Dermis microvascular lymphatic vessel endothelial cell (primary cell): ENCODE measurements at places on chromosomes 4 and X.

DNA sequence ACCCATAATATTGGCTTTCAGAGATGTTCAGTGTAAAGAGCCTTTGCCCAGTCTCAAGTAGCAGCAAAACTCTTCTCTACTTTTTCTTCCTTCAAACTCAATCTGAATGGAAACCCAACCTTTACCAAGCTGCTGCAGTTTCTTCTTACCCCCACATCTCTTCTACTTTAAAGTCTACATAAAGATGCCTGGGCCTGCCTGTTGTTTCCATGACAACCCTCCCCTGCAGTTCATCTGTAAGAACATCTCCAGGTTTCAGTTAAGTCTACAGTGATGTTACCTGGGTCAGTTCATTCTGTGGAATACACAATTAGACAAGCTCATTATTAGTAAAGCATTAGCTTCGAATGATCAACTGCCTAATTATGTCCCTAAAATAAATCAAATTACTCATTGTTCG is 81.4 kb downstream of the SPANXN3 start:
- no peak for DNase-seq

GRCh38 chrX:150185766-150186165 is 177.4 kb upstream of the MAMLD1 start:
- no peak for DNase-seq

DNA sequence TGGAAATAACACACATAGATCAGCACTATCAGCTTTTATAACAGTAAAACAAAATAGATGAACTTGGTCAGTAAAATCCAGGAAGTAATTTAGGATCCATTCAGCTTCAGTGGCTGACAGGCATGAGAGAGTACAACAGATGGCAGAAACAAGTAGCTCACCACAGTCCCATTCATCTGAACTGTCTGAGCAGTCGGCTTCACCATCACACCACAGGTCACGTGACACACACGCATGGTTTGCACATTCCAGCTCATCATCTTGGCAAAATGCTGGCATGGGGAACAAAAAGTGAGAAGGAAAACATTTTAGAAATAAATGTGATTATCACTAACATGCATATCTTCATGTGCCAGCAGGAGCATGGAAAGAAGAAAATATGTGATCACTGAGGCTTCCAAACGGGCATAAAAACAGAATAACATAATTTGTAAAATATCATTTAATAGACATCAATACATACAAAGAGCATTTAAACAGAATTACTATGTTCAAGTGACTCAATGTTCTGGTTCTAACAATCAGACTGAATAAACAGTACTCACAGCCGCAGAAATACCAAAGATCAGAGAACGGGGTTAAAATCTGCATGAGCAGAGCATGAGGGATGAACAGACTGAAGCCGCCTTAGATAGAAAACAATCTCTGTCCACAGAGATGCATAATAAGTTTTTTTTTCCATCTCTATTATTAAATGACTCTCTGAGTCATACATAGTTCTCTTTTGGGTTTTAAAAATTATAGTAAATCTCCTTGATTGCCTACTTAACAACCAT is 158.1 kb downstream of the ATP10D start:
- no peak for DNase-seq

DNA sequence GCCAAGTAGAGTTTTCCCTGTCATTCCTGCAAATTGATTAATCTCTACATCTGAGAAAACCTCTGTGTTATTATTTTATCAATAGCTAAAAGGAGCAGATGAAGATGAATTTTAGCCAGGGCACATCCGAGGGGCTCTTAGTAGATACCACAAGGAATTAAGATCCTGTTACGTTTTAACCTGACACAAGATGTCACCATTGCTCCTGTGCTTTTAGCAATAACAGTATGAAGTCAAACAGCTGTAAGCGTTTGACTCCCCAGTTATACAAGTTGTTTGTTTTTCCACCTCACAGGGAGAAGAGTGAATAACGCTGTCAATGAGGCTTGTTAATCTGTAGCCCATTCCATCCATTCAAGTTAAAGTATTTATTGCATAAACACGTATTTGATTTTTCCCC is 76.0 kb upstream of the AP1S2 start:
- DNase-seq: no peak

DNA sequence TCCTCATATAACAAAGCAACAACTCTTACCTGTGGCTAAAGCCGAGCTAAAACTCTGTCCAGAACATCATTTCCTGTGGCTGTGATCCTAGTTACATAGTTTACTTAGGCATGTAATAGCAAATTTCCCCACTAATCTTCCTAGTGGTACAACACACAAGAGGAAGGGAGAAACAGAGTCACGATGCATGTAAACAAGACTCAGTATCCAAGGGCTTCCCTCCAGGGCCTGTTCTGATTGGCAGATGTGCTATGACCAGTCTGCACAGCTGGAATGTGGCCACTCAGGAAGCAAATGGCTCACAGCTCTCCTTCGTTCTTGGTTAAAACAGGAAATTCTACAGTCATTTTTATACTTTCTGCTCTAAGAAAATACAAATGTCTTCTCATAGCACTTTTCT is 49.2 kb upstream of the PRSS48 start:
- peak; percentile 100 for DNase-seq

GRCh38 chrX:78104447-78105176 is 564 bp downstream of the PGK1 start:
- DNase-seq: peak; percentile 44

DNA sequence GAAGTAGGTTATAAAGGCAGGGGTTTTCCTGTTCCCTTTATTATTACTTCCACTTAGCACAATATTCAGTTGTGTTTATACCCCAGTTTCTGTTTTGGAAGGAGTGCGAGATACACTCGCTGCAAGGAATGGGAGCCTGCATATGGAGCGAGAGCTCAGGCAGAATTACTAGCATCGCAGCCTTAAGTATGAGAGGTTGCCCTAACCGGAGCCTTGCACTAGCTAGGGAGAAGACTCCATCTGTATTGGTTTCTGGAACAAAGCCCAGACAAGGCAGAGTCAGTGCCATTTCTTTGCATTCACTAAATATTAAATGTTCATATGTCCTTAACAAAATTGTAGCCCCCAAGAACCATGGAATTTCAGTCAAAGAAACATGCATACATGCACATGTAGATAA is 6.2 kb upstream of the DCTD start:
- no peak for DNase-seq

- DNase-seq: no peak
Measured at GRCh38 chrX:151815398-151815797, 80.9 kb downstream of the CNGA2 start.

DNA sequence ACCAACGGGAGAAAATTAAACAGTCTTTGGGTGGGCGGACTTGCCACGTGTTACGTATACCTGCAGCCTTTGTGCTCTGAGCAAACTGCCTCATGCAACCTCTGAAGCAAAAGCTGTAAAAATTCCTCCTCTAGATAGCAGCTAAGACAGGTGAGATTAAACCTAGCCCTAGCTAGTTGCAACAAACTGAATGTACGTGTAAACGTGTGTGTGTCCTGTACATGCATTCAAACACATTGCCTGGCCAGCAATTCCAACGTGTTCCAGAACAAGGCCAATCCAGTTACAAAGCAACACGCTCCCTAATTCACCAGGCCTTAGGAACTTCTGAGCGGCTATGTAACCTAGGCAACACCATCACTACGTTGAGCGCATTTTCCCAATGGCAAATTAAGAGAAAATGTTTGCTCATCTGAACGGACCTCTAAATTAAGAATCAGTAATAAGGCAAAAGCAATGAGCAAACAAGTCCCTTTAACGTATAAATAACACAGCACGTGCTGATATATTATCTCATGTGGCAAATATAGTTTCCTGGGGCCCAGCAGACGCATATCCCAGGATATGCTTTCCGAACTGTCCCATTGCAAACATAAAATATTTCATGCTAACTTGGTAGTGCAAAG is 792 bp downstream of the PPID start:
- DNase-seq: peak; percentile 20

DNA sequence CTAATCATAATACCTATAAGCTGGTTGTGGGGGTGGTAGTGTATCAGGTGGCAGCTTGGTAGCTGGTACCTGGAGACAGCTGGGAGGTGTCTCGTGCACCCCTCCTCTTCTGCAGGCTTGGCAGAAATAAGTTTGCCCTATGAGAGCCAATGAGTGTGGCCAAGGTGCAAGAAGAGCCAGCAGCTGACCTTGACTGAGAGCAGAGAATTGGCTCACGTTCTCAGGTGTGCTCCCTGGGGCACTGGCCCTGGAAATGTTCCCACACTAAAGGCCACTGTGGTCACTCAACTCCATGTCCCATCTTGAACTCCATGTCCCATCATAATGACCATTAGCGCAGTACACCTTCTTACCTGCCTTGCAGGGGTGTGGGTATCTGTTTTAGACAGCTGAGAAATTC is 13.4 kb downstream of the TRMT44 start:
- DNase-seq: no peak

GRCh38 chrX:121782976-121783375 is 735.6 kb downstream of the GLUD2 start:
- no peak for DNase-seq

DNA sequence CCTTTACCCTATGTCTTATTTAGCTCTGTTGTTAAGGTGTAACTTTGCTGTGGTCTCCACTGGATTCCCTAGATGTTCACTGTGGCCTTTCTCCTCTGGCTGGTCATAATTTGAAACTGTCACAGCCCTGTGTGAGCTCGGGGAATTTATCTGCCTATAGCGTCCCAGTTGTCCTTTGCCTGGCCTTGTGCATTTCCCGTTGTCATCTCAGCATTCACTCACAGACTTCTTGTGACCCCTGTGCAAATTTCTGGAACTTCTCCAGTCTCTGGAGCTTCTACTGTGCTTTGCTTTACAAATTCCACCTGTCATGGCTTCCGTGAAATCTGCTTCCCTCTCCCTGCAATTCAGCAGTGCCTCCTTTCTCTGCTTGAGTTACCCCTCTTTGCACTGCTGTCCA is 106.7 kb downstream of the WWC2 start:
- no peak for DNase-seq

DNA sequence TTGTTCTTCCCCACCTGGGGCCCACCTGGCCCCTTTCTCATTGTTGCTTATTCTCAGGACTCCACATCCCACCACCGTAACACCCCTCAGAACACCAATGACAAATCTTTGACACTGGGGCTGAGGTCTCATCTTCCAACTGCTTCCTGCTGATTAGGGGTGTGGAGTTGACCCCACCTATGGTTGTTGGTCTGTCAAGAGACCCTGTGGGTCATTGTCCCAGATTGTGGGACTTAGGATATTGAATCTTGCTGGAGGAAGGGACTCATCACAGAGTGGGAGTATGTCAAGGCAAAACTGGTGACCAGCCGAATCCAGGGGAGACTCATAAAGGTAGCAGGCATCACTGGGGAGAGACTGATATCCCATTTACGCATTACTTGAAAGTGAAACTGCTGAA is 140.2 kb upstream of the PLAC1 start:
- no peak for DNase-seq

DNA sequence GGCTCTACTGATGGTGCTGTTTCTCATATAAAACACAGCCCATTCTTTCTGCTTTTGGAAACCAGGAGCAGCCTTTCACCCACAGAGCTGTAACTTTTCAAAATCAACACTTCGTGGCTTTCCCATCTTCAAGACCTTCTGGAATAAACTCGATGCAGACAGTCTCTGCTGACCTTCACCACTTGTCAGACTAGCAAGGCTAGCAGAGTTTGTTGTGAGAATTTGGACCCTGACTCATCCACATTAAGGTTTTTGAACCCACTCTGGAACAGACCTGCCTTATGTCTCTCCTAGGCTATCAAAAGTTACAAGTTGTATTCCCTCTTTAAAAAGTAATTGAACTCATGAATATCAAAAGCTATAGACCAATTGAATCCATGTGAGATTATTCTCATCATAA is 88.6 kb downstream of the MAML3 start:
- DNase-seq: no peak

GRCh38 chr4:120481756-120482155 is 415.1 kb upstream of the MAD2L1 start:
- no peak for DNase-seq

- DNase-seq: no peak
Measured at GRCh38 chr4:126354784-126355183, 1040.0 kb downstream of the FAT4 start.

GRCh38 chrX:57282568-57282967 is 3.9 kb upstream of the FAAH2 start:
- DNase-seq: no peak

DNA sequence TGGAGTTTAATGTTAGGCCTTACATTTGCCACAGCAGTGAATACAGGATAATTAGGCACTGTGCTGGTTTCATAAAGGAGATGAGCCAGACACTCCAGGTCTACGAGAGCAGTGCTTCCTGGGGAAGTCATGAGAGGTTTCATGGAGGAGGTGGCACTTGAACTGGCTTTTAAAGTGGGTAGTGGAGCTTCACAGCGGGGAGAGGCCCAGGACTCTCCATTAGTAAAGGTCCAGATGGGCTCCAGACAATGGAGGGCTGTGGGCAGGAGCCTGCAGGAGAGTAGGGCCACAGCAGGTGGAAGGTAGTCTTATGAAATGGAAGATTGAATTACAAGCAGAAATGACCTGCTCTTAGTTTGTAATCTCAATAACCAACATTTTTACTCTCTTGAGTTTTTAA is 29.0 kb downstream of the CLDN22 start:
- DNase-seq: no peak

DNA sequence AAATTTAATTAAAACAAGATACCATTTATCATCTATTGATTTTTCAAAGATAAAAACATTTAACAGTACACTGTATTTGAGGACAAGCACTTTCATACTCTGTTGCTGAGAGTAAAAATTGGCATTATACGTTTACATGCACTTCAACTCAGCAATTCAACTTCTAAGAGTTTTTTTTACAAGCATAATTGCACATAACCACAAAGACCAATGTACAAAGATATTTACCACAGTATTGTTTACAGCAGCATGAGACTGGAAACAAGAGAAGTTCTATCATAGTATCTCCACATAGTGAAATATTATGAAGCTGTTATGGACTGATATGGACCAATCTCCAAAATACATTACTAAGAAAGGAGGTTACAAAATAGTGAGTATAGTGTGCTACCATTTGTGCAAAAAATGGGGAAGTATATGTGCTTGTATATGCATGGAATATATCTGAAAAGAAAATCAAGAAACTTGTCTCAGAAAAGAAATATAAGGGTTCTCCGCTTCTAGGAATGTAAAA is 10.9 kb downstream of the GAB3 start:
- no peak for DNase-seq

DNA sequence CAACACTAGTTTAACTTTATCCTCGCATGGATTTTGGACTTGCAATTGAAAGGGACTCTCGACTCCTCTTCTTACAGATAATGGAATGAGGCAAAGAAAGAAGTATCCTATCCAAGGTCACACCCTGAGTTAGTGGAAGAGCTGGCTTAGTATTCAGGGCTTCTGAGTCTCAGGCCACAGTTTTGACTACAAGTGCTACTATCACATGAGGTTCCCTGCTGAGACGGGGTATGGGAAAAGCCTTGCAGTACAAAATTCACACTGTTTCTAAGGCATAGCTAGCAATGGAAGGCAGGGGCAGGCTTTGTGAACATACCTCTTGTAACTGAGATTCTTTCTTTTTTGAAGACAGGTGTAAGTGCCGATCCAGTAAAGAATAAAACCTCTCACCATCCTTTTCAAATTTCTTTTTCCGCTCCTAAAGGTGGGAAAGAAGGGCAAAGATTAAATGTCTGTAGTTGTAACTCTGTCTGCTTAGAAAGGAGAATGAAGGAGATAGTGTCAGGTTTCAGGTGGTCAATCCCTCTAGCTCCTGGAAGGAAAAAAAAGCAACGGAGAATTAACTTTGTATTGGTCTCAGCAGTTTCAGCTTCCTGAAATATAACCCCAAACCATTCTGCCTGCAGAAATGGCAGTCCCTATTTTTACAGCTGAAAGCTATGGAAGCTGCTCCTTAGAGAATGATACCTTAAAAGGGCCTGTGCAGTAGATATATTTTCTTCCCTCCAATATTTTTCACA is 199.0 kb downstream of the OPHN1 start:
- no peak for DNase-seq

GRCh38 chr4:103011378-103012025 is 8.0 kb downstream of the SLC9B1 start:
- no peak for DNase-seq
